Activated CD8-positive, alpha-beta memory T cell treated with anti-CD3 and anti-CD28 coated beads, Interleukin-2, amount 10 ng/mL, durations not matched to agents 7 days and 5 days (primary cell): ENCODE measurements at places on chromosomes 16 and 17. TPM values are rescaled to one million over a fixed set of nuclear protein-coding genes. Genes with fewer than 3 reads are reported as not detected.

NOS2 gene
- 0.06 TPM for total RNA-seq

PRR15L gene
- total RNA-seq, result not detected

HIGD1B gene
- total RNA-seq, result not detected

DNA sequence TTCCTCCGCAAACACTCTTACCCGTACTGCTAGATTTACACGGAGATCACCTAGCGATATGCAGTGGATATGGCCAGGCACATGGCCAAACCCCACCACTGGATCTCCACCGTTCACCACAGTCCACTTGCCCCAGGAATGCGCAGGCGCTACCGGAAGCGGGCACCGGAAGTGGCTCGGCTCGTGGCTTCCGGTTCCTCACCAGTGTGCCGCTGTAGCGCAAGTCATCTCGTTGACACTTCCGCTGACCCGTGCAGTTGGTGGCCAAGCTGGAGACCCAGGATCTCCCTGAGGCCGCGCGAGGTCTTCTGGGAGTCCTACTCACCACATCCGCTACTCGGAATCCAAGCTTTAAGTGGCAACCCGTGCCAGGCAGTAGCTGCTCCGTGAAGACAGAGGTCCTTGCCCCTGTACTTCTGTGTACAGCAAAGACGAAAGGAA is 11.5 kb downstream of the ZNF597 start:
- H3K27me3 ChIP-seq, result peaks cover 2% of the 10 kb centered on the region
- no peak overlapping the region for H3K4me3 ChIP-seq
- peaks cover 53% of the 10 kb centered on the region for H3K36me3 ChIP-seq
- peaks cover 27% of the 10 kb centered on the region for H3K4me1 ChIP-seq
